Activated CD4-positive, alpha-beta T cell treated with anti-CD3 and anti-CD28 coated beads, Interleukin-10, Interleukin-2, amounts not matched to agents 100 ng/mL and 50 ng/mL, durations not matched to agents 16 hours and 8 hours (primary cell): ENCODE measurements at places on chromosomes 11 and 22.

DNA sequence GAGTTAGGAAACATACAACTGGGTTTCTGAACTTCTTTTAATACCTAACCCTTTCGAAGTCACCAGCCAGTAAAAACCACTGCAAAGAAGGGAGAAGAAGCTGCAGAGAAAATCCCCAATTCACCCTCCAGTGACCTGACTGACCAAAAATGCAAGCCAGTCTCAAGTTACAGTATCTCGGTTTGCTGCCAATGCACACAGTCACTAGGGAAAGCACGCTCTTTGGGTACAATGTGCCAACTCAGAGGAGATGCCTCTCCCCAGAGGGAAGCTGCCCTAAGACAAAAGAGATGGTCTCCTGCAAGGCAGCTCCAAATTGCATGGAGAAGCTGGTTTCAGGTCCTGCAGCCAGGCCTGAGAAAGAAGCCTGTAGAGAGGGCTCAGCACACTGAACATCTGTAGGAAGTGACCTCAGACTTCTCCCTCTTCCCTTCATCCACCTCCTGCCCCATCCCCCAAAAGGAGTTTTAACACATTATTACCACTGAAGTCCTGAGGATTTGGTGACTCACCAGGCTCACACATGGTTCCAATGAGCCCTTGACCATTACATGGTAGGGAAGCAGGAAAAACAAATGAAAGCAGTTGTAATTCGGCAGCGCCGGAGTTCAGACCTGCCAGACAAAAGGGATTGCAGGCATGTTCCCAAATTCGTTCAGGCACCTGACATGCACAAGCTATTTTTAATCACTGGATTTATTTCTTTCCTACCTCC lies 90.1 kb downstream of the ETS1 start:
- DNase-seq, result peak; percentile 70

GRCh38 chr22:35563211-35563610 lies 22.6 kb downstream of the RASD2 start:
- DNase-seq, result no peak

DNA sequence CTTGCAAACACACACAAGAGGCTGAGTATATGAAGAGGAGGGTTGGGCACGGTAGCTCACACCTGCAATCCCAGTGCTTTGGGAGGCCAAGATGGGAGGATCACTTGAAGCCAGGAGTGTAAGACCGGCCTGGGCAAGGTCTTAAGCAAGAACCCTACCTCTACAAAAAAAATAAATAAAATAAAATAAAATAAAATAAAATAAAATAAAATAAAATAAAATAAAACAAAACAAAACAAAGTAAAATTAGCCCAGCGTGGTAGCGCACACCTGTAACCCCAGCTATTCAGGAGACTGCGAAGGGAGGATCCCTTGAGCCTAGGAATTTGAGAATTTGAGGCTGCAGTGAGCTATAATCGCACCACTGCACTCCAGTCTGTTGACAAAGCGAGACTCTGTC lies 337.9 kb downstream of the SHANK2 start:
- no peak for DNase-seq

DNA sequence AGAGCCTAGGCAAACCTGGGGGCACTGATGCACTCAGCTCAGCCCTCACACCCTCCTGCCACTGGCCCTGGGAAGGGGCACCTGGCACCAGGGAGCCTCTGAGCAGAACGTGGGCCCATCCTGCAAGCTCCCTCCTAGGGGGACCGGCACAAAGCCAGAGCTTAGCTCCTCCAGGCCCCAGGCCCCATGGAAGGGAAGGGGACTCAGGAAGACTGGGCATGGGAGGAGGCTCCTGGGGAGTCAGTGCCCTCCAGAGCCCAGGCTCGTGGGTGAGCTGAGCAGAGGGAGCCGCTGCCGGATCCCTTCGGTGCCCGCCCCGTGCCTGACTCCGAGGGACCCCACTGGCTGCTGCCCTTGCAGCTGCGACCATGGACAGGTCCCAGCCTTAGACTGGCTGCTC lies 28.5 kb downstream of the ADA2 start:
- DNase-seq, result no peak

DNA sequence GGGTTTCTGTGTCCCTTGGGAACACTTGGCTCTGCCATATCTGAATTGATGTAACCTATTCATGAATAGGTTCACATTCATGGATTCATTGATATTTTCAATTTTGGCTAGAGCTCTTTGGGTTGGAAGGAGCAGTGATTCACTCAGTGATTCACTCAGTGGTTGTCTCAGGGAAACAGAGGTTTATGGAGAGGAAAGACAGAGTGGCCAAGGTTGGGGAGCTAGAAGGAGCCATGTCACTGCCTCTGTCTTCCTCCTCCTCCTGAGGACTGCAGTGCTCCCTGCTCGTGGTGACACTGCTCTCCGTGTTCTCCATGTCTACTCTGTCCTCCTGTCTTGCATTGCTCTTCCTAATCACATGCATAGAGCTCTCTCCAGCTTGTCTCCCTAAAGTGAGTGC lies 17.4 kb downstream of the CEP164 start:
- DNase-seq, result no peak

DNA sequence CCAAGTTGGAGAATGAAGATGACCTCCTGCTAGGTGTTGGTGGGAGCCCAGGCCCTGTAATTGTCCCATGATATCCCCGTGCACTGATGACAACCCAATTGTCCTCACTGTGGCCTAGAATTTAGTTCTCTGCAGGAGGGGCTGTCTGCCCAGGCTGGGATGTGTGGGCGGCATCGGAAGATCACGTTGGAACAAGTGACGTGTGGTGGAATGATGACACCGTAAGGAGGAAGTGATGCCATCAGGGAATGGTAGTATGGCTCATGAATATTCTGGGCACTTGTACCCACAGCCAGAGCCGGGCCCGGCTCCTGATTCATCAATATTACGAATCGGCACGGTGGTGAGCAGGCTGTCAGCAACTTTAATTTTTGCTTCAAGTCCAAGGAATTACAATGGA lies 111.6 kb downstream of the MIAT start:
- DNase-seq, result no peak

DNA sequence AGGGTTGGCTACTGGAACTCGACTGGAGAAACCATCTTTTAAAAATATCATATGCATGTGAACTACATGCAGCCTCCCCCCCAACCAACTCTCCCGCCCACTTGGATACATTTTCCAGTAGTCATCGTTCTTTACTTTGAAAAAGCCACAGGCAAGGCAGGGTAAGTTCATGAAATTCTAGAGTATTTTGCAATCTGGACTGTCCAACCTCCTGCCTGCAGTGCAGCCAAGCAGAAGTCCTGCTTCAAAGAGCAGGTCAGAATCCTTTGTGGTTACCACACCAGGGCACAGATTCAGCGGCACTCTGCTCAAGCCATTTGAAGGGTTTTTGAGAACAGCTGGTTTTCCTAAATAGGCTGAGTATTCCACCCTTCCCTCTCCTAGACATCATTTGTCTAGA lies 12.1 kb downstream of the ELF5 start:
- no peak for DNase-seq

DNA sequence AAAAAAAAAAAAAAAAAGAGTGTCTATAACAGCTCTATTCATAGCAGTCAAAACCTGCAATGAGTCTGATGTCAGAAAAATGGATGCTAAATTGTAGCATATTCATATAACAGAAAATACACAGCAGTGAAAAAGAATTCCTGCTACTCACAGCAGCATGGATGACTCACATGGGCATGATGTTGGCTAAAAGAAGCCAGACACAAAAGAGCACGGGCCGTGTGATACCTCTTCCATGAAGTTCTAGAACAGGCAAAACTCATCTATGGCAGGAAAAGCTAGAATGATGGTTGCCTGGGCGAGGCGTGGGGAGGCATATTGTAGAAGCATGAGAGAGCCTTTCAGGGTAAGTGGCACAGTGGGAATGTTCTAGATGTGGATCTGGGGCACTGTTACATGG lies 18.9 kb downstream of the PLAAT3 start:
- DNase-seq, result no peak

DNA sequence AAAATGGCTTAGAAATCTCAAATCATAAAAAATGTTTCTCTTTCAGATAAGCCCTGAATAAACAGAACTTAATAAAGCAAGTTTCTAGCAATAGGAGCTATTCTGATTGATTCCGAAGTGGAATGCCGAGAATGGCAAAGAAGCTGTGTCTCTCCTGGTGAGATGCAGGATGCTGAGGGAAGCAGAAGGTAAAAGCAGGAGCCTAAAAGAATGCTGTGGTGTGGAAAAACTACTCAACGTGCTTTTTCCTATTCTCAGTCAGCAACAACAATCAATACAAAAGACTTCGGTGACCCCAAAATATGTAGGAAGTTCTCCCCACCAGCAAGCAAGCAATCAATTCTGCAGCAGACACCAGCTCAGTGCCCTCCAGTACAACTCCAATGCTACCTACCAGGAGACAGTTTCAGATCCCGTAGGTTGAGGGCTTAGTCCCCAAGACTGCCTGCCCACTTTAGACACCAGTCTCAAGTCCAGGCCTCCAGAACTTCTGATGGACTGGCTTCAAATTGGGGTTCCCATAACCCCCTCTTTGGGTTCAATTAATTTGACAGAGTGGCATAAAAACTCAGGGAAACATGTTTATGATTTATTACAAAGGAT lies 6.6 kb downstream of the CTSC start:
- DNase-seq, result no peak

DNA sequence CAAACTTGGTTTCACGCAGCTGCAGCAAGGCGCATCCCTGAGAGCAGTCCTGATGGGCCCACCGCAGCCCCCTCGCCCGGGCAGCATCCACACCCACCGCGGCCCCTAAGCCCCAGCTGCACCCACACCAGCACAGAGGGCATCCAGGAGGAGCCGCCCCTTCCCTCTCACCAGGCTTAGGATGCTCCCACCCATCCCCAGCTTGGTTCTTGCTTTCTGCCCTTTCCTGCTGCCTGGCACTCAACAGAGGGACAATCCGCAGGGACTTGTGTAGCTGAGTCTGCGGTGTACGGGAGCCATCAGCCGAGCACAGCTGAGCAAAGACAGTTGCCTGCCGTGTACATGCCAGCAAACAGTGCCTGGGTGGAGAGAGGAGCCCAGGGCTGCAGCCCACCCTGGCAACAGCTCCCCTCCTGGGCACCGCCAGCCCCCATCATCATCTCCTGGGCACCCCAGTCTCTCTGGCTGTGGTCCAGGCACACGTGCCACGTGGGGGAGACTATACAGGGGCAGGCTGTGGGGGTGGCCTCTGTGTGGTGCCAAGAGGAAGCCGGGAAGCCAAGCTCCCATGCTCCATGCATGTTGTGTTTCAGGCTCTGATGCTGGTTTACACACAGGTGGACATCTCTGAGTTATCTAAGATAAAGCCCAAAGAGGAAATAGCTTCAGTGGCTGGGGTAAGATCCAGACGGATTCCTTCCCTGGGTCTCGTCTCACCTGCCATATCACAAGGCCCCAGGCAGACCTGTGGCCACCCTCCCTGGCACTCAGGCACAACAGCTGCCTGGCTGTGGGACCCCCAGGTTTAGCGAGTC lies 36.0 kb upstream of the GNB1L start:
- DNase-seq, result no peak

- DNase-seq, result no peak
Observed at GRCh38 chr11:133718238-133718637, 127.1 kb downstream of the SPATA19 start.

DNA sequence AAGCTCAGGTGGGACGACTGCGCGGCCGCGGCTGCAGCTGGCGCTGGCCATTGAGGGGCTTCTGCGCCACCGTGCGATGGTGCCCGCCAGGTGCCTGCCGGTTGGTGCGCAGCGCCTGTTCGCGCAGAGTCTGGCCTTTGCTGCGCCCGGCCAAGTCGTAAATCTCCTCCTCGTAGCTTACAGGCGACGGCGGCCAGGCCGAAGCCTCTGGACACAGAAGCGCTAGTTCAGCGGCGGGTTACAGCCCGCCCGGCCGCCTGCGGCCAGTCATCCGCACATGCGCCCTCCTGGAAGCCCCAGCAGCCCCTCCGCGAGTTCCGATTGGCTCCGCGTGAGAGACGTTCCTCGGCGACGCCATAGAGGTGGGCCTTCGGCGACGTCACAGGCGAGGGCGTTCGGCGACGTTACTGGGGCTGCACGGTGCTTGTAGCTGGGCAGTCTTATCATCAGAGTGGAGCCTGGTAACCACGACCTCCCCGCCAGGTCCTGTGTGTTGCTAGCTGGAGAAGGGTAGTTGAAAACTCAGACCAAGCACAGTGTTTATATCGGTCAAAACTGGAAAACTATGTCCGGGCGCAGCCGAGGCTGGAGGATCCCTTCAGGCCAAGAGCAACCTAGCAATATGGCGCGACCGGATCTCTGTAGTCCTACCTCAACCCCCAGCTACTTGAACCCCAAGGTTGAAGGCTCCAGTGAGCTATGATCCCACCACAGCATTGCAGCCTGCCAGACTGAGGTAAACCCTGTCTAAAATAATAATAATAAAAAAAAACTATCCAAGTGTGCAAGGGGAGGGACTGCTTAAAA lies 265.7 kb downstream of the OR4C45 start:
- DNase-seq, result no peak

- DNase-seq, result no peak
Observed at GRCh38 chr11:106208760-106209159, 131.3 kb downstream of the AASDHPPT start.

GRCh38 chr11:92495107-92495793 lies 270.6 kb downstream of the FAT3 start:
- DNase-seq, result no peak

DNA sequence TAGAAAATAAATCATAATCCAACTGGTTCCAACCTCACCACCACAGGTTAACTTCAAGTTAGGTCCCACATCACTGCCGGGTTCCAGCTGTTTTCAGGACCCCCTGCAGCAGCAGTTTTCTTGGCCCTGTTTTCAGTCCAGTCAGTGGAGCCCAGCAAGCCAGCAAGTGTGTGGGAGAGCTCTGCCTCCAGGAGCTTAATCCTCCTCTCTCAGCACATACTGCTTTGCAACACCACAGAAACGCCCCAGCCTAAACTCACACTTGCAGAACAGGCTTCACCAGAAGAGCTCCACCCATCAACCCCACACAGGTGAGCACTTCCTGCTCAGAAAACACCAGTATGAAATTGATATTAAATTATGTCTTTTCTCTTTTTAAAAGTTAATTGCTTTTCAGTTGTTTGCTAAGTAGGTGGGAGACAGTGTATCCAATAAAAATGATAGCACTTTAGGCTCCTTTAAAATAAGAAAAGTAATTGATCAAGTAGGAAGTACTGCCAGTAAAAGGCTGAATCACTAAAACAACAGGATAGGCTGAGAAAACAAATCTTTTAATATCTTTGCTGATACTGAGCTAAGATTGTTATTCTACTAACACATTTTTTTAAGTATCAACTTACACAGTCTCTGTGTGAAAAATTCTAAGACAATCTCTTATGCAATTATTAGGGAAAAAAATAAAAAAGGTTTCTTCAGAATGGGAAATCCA lies 81.5 kb upstream of the TP53AIP1 start:
- DNase-seq, result no peak

DNA sequence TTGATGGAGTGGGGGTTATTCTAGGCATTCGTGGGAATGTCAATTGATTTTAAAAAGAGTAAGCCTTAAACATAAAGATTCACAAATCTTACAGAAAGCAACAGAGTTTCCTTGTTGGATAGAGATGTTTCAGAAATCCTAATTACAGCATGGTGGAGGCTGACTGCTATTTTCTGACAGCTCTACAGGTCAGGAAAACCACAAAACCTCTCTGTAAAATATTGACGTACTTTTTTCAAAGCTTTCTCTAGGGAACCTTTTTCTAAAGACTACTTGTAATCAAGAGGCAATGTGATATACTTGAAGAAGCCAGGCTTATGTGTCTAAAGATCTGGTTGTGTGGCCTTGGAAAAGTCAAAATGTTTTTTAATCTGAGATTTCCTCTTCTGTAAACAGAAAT lies 9.1 kb upstream of the OR8B8 start:
- DNase-seq, result no peak
